Diencephalon (tissue), 1 donor: ENCODE measurements at places on chromosomes 2 and 18. TPM values are rescaled to one million over a fixed set of nuclear protein-coding genes. Genes with fewer than 3 reads are reported as not detected.

Gene STPG4
- not detected for total RNA-seq

Gene SH2D6
- 0.23 TPM for total RNA-seq

Gene CRYGC
- not detected for total RNA-seq

Gene C2orf15
- total RNA-seq, result 17.5 TPM

Gene GALNT3
- 4.6 TPM for total RNA-seq
